Osteoblast (primary cell): ENCODE measurements at places on chromosomes 3 and 15. TPM values are rescaled to one million over a fixed set of nuclear protein-coding genes. Genes with fewer than 3 reads are reported as not detected.

- DNase-seq, result no peak
These were observed 152.5 kb upstream of the NPHP3 start for GRCh38 chr3:132874701-132875100.

DNA sequence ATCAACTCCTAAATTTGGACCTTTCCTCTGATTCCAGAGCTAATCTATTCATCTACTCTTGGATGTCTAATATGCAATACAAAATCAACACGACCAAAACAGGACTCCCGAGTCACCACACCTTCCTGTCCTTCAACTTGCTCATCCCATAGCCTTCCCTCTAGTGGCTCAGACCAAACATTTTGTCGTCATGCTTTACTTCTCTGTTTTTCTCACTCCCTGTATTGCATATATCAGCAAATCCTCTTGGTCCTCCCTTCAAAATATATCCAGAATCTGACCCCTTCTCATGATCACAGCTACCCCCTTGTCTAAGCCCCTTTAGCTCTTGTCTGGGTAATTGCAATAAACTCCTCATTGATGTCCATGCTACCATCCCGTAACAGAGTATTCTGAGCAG is 30.5 kb upstream of the DCP1A start:
- DNase-seq, result peak; percentile 75

GRCh38 chr15:60681353-60681752 is 202.4 kb upstream of the ICE2 start:
- no peak for DNase-seq

DNA sequence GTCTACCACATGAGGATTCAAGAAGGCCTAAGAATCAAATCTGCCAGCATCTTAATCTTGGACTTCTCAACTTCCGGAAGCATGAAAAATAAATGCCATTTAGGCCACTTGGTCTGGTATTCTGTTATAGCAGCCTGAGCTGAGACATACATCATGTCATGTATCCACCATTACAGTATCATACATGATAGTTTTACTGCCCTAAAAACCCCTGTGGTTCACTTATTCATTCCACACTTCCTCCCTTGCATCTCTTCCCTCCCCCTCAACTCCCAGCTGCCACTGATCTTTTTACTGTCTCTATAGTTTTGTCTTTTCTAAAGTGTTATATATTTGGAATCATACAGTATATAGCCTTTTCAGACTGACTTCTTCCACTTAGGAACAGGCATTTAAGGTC is 161.8 kb downstream of the SNRK start:
- DNase-seq, result no peak

GRCh38 chr3:97928986-97929385 is 43.2 kb downstream of the RIOX2 start:
- DNase-seq, result no peak

DNA sequence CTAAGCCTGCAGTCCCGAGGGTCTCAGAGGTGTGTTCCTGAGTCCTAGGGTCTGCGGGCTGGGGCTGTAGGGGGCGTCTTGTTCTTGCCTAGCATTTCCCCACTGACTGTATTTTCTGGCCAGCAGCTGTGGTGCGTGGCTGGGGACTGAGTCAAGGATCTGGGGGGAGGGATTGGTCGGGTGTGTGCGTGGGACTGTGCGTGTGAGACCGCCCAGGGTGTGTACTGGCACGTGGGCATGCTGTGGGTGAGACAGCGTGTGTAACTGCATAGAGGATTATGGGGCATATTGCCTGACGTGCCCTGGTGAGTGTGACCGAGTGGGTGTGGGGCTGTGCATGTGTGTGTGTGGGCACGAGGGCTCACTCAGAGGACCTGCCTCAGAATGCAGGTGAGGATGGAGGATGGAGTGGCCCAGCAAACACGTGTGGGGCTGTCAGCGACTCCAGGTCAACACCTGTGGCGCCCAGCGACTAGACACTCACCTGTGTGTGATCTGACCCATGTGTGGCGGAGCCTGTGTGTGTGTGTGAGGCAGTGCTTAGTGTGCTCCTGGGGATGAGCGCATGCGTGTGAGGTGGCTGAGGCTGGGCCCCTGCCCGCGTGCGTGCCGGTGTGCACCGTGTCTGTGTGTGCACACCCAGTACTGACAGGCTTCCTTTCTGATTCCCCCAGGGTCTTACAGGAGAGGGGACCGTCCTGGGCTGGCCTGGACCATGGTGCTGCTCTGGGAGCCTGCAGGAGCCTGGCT is 20.9 kb downstream of the FBLN2 start:
- DNase-seq, result peak; percentile 91

FGD5 gene
- under 0.01 TPM in 2 replicates for total RNA-seq
